ENCODE measurements at places on chromosomes 5 and 9.

- DNase-seq: no peak
Measured at GRCh38 chr9:93091056-93091452, 5.0 kb upstream of the CARD19 start.

- no peak for DNase-seq
Measured at GRCh38 chr5:109767997-109768396, 78.3 kb downstream of the MAN2A1 start.

- DNase-seq: no peak
Measured at GRCh38 chr5:93300309-93300923, 280.6 kb downstream of the NR2F1-AS1 start.

GRCh38 chr5:119187776-119188529 lies 117.1 kb downstream of the DMXL1 start:
- no peak for DNase-seq

DNA sequence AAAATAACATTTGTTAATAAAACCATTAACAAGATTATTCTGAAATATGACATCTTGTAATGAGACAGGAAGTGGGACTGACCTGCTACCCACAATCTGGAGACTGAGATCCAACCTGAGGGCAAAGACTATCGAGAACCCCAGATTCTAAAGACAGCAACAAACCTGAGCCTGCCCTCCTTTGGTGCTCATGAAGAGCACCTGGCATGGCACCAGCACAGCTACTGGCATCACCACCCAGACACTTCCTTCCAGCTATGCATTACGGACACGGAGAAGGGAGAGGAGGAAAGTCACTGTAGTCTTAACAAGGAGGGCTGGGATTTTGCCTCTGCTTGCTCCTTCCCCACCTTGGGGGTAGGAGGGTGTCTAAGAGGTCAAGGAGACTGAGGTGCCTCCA lies 105.5 kb downstream of the AUH start:
- peak; percentile 13 for DNase-seq

- DNase-seq: peak; percentile 63
Measured at GRCh38 chr9:755454-756381, 85.8 kb upstream of the DMRT1 start.

GRCh38 chr5:156402387-156402921 lies 75.5 kb downstream of the SGCD start:
- no peak for DNase-seq

DNA sequence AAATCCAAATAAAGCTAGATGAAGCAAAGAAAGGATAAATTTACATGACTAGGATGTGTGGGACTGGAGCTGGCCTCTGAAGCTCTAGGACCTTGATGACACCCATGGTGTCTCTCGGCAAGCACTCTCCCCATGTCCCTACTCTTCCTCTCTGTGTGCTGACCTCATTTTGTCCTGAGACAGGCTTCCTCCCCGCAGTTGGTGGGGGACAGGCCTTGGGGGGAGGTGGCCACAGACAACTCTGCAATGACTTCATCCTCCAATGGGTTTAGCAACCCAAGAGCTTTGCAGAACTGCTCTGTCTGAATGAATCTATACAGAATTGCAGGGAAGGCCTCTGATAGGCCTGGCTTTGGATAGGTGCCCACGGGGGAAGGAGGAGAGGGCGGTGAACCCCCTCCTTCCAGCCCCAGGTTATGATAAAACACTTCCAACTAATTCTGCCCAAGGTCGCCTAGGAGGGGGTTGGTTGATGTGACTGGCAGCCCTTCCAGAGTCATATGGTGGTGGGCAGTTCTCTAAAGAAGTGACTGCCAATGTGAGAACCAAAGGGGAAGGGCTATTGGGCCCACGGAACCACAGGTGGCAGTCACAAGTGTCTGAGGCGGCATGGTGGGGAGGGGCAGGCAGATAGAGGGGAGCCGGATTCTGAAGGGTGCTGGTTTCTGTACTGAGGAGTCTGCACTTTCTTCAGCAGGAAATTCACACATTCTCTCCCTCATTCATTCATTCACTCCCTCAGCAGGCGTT lies 6.0 kb downstream of the SLC6A7 start:
- no peak for DNase-seq

- DNase-seq: no peak
Measured at GRCh38 chr9:5715548-5716127, 86.7 kb downstream of the RIC1 start.

GRCh38 chr9:89234205-89235067 lies 55.8 kb upstream of the SHC3 start:
- no peak for DNase-seq

DNA sequence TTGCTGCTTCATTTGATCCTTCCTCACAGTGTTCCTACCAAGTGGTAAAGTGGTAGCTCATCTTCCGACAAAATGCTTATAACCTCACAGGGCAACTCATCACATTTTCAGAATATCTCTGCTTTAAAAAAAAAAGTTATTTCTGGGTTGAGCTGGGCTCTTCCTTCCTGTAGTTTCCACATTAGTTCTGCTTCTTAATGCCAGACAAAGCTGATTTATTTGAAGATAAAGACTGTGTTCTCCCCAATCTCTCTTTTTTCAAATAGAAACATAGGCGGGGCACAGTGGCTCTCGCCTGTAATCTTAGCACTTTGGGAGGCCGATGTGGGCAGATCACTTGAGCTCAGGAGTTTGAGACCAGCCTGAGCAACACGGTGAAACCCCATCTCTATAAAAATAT lies 273.1 kb downstream of the ACTL7B start:
- DNase-seq: no peak

GRCh38 chr5:152355061-152355460 lies 50.0 kb downstream of the NMUR2 start:
- DNase-seq: no peak

DNA sequence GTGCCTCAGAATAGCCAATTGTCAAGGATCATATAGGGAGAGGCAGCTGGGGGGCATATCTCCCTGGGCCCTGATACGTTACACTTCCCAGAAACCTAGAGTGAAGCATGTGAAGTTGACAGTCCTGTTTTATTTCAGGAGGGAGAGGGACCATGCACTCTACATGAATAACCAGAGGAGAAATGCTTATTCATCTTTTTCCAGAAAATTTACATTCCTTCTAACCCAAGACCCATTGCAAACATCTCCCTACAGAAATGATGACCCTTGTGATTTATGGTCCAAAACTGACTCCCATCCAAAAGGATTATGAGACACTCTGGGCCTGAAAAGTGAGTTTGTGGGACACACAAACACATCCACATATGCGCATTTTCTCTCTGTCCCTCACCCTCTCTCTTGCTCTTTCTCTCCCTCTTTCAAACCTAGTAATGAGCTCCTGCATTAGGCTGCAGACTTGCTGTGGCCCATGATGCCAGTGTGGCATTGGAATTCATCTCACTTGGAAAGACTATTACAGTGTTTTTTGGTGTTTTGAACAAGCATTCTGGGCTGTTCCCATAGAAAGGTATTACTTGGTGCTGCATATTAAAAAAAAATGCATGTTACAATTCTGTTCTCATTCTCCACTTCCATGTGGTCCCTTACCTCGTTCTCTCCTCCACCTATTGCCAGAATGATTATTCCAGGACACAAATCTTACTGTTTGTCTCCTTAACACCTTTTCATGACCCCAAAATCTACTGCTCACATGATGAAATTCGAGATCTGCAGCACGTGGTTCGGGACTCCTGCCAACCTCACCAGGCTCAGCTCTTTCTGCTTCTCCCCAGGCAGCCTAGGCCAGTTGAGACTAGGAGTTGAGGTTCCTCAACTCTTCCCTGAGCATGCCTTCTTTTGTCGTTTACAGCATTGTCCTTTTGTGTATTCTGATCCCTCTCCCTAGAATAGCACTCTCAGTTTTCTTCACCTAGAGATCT lies 451.3 kb upstream of the KLF4 start:
- no peak for DNase-seq

DNA sequence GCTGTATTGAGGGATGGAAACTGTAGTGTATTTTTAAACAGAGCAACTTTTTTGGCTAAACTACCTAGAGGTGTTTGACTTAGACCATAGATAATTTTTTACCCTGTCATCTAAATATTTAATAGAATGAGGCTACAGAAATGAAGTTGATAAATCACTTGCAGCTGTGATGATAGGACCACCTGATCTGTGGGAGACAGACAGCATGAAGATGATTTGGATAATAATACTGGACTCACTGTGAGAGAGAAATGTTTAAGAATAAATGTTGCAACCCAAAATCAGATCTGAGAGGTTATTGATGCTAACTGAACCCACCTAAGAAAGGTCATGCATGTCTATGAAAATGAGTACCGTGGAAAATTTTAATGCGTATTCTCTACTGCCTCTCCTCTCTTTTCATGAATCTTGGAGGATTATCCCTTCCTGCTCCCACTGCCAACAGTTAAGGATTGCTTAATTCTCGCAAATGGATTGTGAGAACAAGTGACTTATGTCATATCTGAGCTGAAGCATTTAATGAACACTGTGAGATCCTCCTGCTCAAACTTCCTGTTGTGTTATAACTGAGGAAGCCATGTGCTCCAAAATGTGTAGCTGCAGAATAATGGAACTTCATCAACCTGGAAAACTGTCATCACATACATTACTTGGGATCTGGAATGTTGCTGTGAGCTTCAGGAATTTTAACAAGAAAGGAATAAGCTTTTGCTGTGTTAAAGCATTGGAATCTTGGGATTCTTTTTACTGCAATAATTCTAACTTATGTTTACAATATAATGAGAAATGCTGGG lies 617.9 kb upstream of the CDH18 start:
- no peak for DNase-seq

GRCh38 chr5:37915097-37915736 lies 75.4 kb upstream of the GDNF start:
- DNase-seq: no peak

DNA sequence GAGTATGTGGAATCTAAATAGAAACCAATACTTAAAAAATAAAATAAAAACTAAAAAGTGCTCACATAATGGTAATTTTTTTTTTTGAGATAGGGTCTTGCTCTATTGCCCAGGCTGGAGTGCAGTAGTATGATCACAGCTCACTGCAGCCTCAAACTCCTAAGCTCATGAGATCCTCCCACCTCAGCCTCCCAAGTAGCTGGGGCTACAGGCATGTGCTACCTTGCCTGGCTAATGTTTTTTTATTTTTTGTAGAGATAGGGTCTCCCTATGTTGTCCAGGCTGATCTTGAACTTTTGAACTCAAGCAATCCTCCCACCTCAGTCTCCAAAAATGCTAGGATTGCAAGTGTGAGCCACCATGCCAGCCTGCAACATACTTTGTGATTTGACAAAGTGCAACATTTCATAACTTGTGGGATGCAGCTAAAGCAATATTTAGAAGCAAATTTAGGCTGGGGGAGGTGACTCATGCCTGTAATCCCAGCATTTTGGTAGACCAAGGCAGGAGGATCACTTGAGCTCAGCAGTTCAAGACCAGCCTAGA lies 18.4 kb downstream of the AP3B1 start:
- no peak for DNase-seq

- no peak for DNase-seq
Measured at GRCh38 chr9:109270971-109271925, 49.6 kb downstream of the EPB41L4B start.

GRCh38 chr5:139848508-139849100 lies 53.0 kb downstream of the PSD2 start:
- DNase-seq: no peak

DNA sequence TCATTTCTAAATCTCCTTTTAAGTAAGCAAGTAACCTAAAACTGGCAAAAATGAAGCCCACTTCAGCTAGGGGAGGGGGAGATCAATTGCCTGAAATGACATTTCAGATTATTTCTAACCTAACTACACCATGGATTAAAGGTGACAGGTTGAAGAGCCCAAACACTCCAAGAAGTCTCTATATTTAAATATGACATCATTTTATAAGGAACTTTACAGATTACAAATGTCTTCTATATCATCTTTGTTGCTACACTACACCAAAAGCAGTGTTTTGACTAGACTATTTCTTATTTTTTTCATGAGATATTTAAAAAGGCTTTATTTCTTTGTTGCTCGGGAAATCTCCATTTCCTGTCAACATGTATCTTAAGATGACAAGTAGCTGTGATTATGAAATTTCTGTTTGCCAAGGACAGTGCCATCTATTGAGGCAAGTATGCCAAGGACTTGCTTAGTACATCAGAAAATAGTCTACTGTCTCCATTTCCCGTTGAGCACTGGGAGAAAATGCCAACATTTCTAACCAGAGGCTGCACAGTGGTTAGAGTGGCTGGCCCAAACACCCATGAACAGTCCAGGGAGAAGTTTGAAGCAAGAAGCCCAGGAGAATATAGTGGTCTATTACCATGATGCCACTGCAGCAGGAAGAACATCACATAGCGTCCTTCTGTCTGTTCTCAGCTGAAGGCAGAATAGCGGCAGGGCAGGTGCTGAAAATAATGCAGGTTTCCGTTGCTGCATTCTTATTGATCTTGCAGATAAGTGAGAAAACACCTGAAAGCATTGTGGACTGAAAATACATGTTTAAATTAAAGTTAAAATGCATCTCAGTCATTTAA lies 93.4 kb upstream of the ITGA2 start:
- no peak for DNase-seq

DNA sequence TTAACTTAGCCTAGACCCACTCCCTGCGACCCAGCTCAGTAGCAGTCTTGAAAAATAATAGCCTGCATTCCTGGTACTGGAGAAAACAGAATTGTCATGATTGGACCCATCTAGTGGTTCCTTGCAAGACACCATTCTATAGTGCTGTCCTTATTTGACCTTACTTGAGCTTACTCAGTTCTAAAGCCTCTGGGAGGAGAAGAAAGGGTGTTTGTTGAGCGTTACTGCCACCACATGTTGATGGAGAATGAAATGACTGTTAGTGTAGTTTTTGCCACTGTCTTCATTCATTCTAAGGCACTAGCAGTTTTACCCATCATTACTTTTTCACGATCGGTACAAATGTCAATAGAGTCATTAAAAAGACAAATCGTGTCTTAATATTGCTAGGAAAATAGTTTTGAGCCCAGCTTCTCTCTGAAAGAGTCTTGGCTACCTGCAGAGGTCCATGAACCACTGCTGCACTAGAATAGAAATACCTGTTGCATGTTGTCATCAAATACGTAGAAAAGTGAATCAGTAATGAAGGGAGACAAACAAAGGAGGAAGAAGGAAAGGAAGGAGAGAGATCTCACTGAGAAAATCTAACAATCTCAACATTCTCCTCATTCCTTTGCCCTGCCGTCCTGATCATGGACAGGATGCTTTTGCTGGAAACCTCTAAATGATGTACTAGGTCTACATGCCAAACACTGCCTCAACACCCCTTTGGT lies 96.0 kb downstream of the LIX1 start:
- DNase-seq: no peak

DNA sequence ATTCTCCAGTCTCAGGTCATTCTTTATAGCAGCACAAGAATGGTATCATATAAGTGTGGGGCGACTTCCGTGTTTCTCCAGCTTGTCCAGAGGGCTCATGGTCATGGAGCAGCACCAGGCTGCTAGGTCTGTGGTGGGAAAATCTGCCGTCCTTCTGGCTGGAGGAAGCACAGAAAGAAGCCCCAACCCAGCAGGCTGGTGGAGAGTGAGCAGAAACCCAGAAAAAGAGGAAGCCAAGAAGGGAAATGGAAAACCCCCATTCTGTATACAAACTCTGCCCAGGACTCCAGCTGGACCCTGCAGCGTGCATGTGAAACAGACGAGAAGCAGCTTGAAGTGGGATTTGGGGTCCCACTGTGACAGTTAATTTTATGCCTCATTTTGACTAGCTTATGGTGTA lies 34.3 kb upstream of the OLFM1 start:
- DNase-seq: no peak

- no peak for DNase-seq
Measured at GRCh38 chr9:124258607-124259157, 933 bp downstream of the NEK6 start.

- DNase-seq: no peak
Measured at GRCh38 chr5:105878402-105878801, 1792.3 kb downstream of the EFNA5 start.

GRCh38 chr5:113166261-113166660 lies 189.7 kb downstream of the DCP2 start:
- DNase-seq: no peak

- no peak for DNase-seq
Measured at GRCh38 chr5:68381909-68382308, 166.4 kb downstream of the PIK3R1 start.
